ENCODE measurements at places on chromosomes 2 and 18.

DNA sequence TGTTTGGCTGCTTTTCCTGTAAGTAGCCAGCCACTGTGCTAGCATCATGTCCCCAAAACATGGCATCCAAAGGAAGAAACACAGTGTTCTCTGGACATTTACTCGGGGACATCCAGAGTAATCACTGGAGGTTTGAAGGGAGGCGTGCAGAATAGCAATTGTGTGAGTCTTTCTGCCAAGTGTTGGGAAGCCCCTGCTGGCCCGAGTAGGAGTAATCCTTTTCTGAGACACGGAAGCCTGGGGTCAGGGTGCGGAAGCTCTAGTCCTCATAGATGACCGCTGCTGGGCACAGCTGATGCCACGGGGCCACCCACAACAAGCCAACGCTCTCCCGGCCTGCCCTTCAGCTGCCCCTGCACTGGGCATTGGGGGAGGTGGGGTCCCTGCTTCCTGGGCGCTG lies 24.8 kb upstream of the HDAC4 start:
- no peak for DNase-seq

DNA sequence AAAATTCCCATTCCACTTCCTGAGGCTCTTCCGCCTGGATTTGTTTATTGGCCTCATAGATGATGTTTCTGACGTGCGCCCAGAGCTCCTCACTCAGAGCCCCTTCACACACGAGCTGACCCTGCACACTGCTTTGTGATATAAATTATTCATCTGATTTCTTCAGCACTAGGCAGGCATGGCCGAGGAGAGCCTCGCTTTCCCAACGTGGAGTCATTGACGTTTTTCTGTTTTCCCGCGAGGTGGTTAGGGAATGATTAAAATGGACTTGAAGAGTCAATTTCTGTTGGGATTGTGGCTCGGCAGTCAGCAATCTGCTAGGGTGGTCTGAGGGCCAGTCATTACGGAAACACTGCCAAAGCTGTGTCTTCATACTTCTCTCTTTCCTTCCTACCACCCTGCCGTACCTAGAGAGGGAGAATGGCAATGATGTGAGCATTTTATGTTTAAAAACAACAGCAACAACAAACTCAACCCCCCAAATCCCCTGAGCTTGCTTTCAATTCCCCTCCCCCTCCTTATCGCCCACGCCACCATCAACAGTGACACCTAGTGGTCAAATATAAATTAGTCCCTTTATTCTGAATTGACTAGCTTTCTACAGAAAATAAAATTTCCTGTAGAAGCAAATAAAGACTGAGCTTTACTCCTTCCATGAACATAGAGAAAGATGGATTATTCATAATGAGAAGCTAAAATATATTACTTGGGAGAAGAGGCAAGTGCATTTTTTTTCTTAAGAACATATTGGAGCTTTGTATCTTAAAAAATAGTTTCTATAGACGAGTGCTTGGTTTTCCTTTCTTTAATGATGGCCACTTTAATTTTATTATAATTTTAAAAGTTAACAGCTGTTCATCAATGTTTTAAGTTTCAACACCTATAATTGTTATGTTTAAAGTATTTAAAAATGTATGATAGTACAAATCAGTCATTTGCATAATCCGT lies 285.1 kb downstream of the MTX2 start:
- peak; percentile 46 for DNase-seq

- no peak for DNase-seq
Observed at GRCh38 chr2:20523073-20523798, 76.4 kb downstream of the RHOB start.

DNA sequence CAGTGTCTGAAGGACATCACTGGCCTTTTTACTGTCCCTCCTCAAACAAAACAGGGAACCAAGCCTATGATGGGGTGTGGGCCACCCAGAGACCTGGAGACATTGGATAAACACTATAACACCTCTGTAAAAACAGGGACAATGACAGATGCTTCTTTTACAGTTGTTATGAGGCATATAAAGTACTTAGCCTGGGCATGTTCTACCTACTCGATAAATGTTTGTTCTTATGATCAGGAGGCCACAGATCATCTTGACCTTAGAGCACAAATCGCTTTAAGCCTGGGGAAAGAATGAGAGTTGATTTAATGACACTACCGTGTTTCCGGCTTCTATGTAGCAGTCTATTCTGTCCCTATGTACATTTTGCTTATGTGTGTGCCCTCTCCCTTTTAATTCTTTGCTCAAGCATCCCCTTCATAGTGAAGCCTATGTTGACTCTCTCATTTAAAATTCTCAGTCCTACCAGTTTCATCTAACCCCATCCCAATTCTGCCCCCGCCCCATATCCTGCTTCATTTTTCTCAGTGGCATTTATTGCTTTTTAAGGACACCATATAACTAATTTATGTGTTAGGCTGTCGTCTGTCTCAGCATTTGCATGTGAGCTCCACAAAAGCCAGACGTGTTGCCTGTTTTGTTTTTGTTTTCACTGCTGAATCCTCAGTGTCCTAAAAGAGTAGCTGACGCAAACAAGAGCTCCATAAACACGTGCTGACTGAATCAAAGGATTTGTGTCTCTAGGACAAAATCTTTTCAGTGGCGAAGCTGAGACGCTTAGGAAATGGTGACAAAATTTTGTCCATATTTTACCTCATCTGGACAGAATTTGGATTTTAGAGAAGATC lies 182.3 kb upstream of the ST6GAL2 start:
- no peak for DNase-seq

DNA sequence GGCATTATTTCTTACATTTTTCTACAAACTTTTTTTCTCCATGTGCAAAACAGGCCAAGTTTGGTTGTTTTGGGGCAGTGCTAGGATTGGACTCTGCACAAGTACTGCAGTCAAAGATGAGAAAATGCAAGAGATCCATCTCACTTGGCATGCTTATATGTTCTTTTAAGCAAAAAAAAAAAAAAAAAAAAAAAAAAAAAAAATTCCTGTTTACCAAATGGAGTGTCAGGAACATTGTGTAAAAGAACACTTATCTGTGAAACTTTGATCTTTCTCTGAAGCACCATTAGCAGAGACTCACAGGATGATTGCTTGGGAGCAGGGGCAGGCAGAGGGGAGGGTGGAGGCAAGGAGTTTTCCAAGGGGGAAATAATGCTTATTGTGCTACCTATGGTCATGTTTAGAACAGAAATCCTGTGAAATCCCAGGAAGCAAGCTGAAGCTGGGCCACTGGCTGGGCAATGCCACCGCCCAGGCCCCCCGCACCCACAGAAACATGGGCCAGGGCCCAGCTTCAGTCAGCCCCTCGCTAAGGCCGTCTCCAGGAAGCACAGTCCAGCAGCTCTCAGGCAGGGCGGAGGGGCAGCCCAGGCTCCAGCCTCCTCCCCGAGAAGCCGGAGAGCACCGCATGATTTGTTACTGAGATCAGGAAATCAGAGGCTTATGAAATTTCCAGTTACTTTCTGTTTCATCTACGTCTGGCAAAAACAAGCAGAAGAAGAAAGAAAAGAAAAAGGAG lies 229.4 kb downstream of the ZNF516 start:
- no peak for DNase-seq

- no peak for DNase-seq
Observed at GRCh38 chr2:60175290-60175689, 378.2 kb downstream of the BCL11A start.

GRCh38 chr2:63698786-63699548 lies 110.2 kb downstream of the MDH1 start:
- DNase-seq, result no peak

GRCh38 chr18:49072524-49072934 lies 121.8 kb upstream of the SMAD7 start:
- DNase-seq, result no peak

DNA sequence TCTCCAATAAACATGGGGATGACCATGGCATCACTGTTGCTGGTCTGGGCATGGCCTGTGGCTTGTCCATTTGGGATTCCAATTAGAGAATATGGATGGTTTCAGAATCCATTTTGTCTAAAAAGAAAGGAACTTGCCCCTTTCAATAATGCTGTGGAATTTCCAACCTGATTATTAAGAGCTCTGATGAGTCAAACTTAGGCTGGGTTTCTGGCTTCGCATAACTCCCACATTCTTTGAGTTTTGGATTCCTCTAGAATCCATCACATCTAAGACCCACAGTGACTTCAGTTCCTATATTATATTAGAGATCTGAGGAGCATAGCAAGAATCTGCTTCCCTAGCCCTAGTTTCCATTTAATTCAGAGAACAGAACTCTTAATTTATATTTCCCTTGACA lies 531.5 kb downstream of the TNS1 start:
- DNase-seq, result no peak

- DNase-seq, result no peak
Observed at GRCh38 chr2:66929632-66930338, 467.3 kb upstream of the ETAA1 start.

DNA sequence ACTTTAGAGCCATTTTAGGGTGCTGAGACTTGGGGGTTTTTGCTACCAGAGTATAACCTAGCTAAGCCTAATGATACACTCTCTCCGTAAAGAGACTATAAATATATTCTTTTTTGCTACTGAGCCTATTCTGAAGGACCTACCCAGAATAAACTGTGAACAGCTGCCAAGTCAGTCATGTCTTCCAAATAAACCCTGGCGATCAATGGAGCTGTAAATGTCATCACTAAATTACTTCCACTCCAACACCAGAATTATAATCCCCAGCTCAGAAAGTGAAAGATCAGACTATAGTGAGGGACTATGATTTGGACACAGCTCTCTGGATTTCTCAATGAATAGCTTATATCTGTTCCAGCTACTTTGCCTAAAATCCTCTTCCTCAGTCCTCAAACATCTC lies 178.9 kb downstream of the METTL4 start:
- DNase-seq, result no peak

GRCh38 chr2:85741833-85742455 lies 11.8 kb upstream of the ATOH8 start:
- DNase-seq, result no peak

GRCh38 chr18:32308493-32309120 lies 118.8 kb downstream of the MEP1B start:
- DNase-seq, result no peak

DNA sequence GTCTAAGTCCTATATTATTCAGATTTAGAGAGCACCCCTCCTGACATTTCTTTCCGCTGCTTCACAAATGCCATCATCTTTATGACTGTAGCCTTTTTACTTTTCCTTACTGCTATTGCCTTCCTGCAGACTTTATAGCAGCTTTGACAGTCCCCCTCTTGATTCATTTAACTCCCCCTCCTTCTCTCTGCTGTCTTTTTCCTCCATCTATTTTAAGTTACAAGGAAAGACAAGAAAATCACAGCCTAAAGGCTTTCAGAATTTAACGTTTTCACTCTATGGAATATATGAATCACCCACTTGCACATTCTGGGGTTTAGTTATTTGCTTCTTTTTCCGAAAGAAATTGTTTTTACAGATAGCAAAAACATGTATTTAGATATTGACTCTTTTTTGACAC lies 183.4 kb upstream of the SETBP1 start:
- DNase-seq, result no peak

DNA sequence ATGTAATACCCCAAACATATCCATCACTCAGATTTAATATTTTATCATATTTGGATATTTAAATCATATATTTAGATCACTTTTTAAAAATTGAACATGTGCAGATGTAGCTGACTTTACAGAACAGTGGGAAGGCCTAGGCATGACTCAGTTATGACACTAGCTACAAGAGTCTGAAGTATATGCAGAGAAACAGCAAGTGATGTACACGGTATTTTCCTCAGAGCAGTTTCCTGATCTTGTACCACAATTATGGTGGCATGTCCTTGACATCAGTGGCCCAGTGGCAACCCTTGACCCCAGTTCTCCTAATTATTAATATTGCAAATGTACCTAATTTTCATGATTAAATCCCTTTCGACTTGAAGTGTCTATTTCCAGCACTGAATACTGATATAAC lies 28.2 kb downstream of the CDKL4 start:
- DNase-seq, result no peak

- DNase-seq, result peak; percentile 51
Observed at GRCh38 chr2:221203856-221204255, 368.2 kb downstream of the EPHA4 start.

GRCh38 chr2:86420913-86421312 lies 20.3 kb upstream of the KDM3A start:
- DNase-seq, result no peak
